ENCODE measurements at places on chromosomes 3 and 15.

GRCh38 chr3:45988804-45989203 lies 6.8 kb downstream of the FYCO1 start:
- DNase-seq, result no peak

DNA sequence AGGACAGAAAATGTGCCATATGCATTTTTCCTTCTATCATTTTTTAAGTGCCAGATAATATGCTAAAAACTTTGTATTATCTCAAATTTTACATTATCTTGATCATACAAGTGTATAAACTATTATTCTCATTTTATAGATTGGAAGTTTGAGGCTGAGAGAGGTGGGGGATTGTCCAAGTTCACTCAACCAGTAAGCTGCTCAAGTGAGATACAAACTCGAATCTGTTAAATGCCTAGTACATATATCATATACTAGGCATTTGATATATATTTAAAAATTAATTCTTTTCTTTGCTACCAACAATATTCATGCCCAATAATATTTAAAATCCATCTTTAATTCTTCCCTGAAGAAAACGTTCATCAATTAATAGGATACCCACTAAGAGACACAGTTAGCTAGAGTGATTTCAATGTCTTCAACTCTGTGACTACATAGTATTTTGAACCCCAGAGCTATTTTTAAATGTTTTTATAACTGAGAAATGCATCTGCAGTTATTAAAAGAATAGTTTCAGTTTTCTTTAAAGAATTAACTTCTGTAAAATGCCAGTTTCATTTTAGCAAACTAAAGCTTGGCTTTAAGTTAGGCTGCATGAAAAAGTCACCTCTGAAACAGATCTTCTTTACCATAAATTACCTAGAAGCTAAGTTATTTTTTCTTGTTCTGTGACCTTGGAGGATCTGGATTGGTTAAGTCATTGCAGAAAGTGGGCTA lies 40.4 kb downstream of the IQCB1 start:
- DNase-seq, result no peak

DNA sequence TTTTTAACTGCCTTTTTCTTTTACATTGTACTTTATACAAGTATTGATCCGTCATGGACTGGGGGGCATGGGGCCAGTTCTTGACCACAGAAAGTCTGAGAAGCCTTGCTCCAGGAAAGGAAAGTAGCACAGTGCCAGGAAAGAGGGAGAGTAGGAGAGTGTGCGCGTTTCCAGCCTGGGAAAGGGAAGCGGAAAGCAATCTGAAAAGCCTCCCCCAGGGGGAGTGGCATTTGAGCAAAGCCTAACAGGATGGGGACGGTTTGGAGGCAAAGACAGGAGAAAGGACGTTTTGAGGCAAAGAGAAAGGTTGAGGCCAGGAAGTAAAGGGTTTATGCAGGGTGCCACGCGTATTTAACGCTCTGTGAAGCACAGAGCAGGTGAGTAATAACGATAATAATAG lies 116.9 kb downstream of the RORA start:
- DNase-seq, result no peak

GRCh38 chr3:105511031-105511430 lies 144.3 kb downstream of the ALCAM start:
- DNase-seq, result no peak

DNA sequence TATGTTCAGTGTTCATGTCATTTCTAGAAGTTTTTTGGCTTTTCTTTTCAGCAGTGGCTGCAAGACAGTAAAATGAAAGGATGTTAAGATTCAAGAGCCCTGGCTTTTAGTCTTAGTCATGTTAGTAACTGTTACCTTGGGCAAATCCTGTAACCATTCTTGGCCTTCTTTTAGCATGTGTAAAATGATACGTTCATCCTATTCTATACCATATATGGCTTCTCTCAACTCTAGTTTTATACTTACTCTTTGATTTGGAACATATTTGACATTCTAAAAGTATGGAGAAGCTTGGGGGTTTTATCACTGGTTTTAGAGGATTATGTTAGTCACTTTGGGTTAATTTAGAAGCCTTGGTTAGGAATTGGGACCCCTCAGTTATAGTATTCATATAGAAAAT lies 20.1 kb downstream of the GTF2E1 start:
- no peak for DNase-seq

- DNase-seq, result no peak
Observed at GRCh38 chr3:129528589-129529100, at the start of gene RHO. Gene RHO (plus strand): TSS chr3:129528639. CDS start chr3:129528734, 95 bp downstream.

GRCh38 chr15:40340038-40340739 lies 550 bp downstream of the CCDC9B start:
- peak; percentile 84 for DNase-seq

DNA sequence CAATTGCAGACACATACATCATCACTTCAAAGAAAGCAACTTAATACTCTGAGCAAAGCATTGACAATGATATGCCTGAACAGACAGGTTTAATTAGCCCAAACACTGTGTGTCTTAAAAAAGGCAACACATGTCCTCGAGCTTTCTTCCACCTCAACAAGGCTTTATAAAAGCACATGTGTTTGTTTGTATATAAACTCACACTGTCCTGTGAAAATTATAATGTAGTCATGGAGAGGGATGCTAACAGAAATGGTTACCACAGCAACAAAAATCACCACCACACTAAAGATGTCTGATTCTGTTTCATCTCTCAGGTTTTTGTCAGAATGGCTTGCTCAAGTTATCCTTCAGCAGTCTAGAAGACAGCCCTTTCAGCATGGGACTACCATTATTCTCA lies 314.7 kb downstream of the MAGI1 start:
- no peak for DNase-seq

- DNase-seq, result peak; percentile 60
Observed at GRCh38 chr3:44104668-44105321, 136.9 kb upstream of the TOPAZ1 start.

GRCh38 chr3:85589145-85589544 lies 630.4 kb downstream of the CADM2 start:
- no peak for DNase-seq

DNA sequence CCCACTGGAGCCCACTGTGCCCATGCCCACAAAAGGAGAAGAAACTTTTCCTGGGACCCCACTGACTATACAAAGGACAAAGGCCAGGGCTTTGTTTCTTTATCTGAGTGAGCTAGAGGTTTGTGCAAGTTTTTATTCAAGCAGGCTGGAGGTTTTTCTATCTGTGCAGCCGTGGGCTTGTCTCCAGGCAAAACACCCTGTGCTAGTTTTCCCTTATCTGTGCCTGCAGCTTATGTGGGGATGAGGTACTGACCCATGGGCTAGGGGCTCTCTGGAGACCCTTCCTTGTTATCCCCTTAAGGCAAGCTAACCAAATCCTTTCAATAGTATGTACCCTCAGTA lies 545.5 kb downstream of the ZPLD1 start:
- DNase-seq, result no peak

- no peak for DNase-seq
Observed at GRCh38 chr15:31206386-31207181, 105.1 kb upstream of the TRPM1 start.

DNA sequence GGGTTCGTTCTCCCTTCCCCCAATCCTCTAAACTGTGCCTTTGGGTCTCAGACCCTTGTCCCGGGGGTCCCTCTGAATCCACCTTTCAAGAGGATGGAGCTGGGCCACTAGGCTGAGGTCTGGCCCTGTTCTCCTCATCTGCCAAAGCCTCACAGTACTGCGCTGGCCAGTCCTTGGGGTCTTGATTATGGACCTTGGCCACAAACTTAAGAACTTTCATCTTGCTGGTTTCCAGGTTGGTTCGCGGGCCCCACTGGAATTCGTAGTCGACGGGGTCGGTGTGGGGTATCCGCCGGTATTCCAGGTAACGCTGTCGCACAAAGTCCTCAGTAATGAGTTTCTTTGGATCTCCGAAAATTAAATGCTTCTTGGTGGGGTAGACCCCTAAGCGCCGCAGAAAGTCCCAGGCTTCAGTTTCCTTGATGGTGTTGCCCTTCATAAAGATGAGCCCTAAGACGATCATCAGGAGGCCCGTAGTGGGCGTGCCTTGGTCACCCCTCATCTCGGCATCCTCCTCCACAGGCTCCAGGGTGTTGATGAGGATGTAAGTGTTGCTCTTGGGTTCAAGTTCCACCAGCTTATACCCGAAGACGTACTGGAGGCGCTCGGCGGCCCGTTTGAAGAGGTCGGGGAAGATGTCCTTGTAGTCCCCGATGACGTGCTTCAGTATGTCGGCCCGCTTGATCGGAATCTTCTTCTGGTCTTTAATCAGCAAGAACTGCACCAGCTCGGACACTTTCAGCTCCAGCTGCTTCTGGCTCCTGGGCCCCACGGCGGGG lies 727 bp downstream of the NSMCE3 start:
- DNase-seq, result peak; percentile 27

- no peak for DNase-seq
Observed at GRCh38 chr3:27380433-27381357, 11.5 kb upstream of the NEK10 start.

GRCh38 chr3:177229791-177230190 lies 32.5 kb upstream of the TBL1XR1 start:
- DNase-seq, result no peak

DNA sequence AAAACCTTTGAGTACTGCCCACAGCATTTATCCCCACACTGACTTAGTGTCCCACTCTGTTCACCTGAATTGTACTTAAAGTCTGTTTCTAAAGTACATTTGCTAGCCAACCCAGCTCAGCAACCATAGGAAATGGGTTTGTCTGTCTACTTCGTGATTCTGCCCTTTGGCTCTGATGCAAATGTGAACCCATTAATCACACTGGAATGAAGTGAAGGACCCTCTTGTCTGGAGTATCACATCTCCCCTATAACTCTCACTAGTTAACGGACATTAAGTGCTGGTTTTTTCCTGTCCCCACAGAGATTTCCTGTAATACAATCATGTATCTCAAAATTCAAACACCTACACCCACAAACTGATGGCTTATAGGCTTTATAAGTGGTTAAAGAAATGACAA lies 20.5 kb downstream of the EID1 start:
- DNase-seq, result no peak

GRCh38 chr15:61467823-61468222 lies 238.7 kb upstream of the RORA start:
- no peak for DNase-seq

- no peak for DNase-seq
Observed at GRCh38 chr3:89434621-89435380, 327.4 kb downstream of the EPHA3 start.

- no peak for DNase-seq
Observed at GRCh38 chr15:64158363-64159134, 4.3 kb downstream of the PPIB start.

Data from upper lobe of left lung (tissue), 6 donors.